ENCODE measurements at places on chromosomes 4 and X.

GRCh38 chr4:112119353-112119783, 25.9 kb upstream of the FAM241A start:
- no peak for DNase-seq

GRCh38 chrX:133448512-133449076, 33.3 kb upstream of the GPC4 start:
- no peak for DNase-seq

GRCh38 chr4:29142708-29143107, 1577.5 kb upstream of the PCDH7 start:
- no peak for DNase-seq

GRCh38 chrX:154008521-154008920, 11.2 kb downstream of the IRAK1 start:
- no peak for DNase-seq

DNA sequence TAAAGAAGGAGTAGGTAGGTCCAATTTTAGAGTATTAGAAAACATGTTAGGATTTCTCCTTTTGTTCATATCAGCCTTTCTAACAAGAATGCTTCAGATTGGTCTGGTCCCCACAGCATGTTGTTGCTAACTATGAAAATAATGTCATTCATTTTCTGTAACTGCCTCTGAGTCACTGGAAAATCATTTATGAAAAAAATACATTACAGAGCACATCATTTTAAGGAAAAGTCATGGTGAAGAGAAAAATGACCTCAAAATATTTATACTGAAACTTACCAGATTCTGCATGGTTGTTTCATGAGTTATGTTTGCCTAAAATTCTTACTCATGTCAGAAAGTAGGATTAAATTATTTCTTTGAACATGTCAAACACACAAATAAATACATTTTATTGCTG, 35.2 kb downstream of the DTHD1 start:
- DNase-seq: no peak

- no peak for DNase-seq
Observed at GRCh38 chr4:154946113-154946512, 165.0 kb downstream of the RBM46 start.

DNA sequence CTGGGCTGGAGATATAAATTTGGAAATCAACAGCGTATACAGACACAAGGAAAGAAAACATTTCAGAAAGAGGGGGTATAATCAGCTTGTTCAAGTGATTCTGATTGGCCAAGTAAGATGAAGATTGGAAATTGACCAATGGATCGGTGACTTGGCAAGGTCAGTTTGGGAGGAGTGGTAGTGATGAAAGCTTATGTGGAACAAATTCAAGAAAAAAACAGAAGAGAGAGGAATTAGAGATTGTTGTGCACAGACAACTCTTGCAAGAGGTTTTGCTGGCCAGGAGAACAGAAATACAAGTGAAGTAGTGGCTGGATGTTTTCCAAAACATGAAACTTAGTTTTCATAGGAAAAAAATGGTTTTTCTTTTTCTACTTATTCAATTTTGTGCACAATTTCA, 16.3 kb downstream of the CD38 start:
- DNase-seq: no peak

DNA sequence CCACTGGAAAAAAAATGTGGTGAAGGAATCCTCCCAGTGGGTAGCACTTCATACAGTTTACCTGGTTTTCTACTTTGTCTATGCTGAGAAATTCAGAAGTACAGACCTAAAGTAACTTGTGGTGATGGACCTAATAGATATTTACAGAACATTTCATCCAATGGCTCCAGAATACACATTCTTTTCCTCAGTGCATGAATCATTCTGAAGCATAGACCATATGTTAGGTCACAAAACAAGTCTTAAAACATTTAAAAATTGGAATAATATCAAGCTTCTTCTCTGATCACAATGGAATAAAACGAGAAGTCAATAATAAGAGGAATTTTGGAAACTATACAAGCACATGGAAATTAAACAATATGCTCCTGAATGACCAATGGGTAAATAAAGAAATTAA, 450.1 kb upstream of the INTU start:
- no peak for DNase-seq

- DNase-seq: no peak
Observed at GRCh38 chrX:137424679-137425078, 141.2 kb upstream of the ZIC3 start.

GRCh38 chrX:131677655-131678628, 134.1 kb downstream of the OR13H1 start:
- DNase-seq: peak; percentile 17

DNA sequence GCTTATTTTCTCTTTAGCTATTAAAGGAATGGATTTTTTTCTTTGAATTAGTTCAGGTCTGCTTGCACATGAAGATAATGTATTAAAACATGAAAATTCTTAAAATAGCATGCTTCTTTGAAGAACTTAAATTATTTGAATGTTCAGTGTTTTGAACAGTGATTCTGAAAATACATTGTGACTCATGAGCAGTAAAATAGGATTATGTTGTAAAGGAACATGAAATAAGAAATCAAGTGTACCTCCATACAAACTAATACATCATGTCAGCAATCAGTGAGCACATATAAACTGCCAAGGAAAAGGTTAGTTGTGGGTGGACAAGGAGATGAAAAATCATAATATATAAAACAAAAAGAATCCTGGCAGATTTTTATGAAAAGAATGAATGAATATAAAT, 66.1 kb downstream of the SNX25 start:
- DNase-seq: no peak

- no peak for DNase-seq
Observed at GRCh38 chr4:77305766-77306165, 148.8 kb downstream of the CCNG2 start.

- DNase-seq: no peak
Observed at GRCh38 chr4:10061650-10062415, 40.5 kb upstream of the SLC2A9 start.

GRCh38 chr4:95627709-95628108, 78.9 kb upstream of the UNC5C start:
- DNase-seq: no peak

DNA sequence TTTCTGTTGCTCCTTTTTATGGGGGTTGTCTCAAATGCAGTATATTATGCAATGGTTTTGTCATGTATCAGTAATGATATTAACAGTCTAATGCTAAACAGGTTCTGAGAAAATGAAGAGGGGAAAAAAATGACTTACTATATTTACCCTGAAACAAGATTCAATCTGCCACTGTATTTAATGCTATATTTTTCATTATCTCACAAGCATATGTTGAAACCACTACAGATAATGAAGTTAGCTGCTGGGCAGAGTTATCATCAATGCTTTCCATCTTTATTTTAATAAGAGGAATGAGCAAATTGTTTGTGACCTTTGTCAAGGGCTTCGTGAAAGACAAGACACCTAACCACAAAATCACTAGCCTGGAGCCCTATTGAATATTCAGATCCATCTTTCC, 32.6 kb upstream of the NAA11 start:
- no peak for DNase-seq

- no peak for DNase-seq
Observed at GRCh38 chr4:47668810-47669408, 169.0 kb downstream of the CORIN start.

- DNase-seq: no peak
Observed at GRCh38 chr4:168604496-168605373, 107.9 kb downstream of the PALLD start.

- no peak for DNase-seq
Observed at GRCh38 chrX:155611302-155611701, 1.4 kb downstream of the TMLHE start.

- no peak for DNase-seq
Observed at GRCh38 chr4:65546882-65547416, 123.3 kb downstream of the EPHA5 start.

DNA sequence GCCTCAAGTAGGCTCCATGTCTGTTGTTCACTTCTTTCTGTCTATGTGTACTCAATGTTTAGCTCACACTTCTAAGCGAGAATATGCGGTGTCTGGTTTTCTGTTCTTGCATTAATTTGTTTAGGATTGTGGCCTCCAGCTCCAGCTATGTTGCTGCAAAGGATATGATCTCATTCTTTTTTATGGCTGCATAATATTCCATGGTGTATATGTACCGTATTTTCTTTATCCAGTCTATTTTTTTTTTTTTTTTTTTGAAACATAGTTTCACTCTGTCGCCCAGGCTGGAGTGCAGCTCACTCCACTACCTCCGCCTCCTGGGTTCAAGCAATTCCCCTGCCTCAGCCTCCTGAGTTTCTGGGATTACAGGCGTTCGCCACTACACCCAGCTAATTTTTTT, 5.7 kb upstream of the TMEM150C start:
- no peak for DNase-seq

DNA sequence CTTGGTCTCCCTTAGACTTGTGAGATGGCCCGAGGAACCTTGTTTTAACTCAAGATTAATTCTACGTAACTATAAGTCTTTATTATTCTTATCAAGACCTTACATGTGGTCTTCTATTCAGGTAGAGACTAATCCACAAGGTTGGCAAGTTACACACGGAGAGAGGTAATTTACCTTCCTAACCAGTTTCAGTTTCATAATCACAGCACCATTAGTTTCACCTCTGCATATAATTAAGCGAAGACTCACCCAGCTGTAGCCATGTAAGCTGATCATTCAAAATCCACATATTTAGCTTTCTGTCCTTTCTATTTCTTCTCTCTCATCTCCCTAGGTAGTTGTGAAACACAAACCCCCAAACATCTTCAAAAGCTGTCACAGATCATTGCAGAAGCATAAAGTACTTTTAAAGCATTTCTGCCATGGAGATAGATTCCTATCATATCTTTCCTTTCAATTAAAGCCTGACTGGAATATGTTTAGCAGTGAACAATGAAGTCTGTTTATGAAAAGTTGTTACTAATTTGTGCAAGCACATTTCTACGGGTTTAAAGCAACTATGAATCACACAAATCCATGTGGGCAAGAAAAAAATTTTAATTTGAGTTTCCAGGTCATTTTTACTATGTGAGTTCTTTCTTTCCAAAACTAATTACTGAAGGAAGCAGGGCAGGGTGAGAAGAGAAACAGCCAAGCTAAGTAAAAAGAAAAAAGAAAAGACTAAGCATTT, 78.5 kb downstream of the BTC start:
- no peak for DNase-seq

GRCh38 chr4:26075583-26075982, 161.6 kb downstream of the SMIM20 start:
- no peak for DNase-seq

GRCh38 chr4:99436462-99436861, 1.3 kb upstream of the ADH7 start:
- no peak for DNase-seq

- DNase-seq: no peak
Observed at GRCh38 chr4:17561195-17561909, 15.6 kb upstream of the LAP3 start.

- DNase-seq: no peak
Observed at GRCh38 chr4:23233596-23233995, 540.9 kb downstream of the GBA3 start.

DNA sequence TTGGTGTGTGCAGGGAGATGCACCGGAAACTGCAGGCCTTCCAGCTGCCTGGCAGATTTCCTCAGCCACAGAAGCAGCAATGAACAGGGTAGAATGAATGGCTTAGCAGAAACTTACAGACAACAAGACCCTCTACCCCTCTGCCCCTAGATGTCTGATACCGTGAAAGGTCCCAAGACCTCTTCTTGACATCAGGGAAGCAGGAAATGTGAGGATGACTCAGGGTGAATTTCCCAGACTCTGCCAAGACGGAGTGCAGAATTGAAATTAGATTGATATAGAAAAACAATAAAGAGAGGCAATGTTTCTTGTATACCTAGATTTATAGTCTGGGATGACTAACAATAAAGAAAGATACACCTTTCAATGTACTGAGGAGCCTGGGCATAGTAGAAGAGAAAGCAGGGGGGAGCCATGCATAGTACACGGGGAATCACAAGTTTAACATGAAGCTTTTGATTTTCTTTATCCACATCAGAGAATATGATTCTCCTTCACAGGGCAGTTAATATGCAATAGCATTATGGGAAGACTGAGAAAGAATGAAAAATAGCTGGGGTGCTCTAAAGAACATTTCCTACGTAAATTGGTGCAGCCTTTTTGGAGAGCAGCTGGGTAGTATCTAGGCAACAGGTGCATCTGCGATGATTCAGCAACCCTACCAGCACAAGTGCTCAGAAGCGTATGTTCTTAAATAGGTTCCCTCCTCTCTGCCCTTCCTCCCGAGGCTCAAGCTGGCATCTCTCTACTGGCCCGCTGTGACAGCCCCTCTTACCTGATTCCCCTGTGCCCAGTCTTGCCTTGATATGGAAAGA, 18.3 kb upstream of the CXCR3 start:
- DNase-seq: no peak

DNA sequence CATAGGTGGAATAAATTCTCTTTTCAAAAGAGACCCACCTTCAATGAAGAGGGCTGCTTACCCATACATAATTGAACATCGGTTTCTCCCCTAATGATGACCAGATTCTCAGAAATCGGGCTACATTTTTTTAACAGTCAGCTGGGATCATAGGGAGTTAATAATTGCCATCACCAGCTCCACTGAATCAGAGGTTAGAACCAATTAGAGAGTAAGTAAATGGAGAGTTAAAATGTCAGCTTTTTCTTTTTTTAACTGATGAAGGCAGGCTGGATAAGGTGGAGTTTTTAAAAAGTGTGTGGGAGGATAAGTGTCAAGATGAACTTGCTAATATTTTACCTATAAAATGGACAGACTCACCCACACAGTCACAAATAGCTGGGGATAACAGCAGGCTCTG, 584.5 kb upstream of the NR3C2 start:
- no peak for DNase-seq

GRCh38 chrX:68708503-68709290, 61.2 kb downstream of the STARD8 start:
- no peak for DNase-seq
